ENCODE measurements at places on chromosomes 4 and X.

DNA sequence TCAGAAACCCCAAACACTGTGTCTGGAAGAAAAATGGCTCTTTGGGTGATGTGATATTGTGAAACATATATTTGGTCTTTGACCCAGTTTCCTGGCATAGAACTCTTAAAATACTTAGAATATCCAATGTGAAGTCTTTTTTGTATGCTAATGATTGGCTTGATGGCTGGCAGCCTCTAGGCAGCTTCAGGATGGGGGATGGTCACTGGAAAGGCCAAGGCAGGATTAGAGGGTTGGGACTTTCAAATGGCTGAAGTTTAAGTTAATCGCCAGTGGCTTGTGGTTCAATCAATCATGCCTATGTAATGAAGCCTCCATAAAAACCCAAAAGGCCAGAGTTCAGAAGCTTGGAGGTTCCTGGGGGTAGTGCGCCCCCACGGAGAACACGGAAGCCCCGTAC, 33.5 kb upstream of the ESX1 start:
- no peak for DNase-seq

GRCh38 chrX:68061206-68061535, 372.1 kb downstream of the OPHN1 start:
- no peak for DNase-seq

DNA sequence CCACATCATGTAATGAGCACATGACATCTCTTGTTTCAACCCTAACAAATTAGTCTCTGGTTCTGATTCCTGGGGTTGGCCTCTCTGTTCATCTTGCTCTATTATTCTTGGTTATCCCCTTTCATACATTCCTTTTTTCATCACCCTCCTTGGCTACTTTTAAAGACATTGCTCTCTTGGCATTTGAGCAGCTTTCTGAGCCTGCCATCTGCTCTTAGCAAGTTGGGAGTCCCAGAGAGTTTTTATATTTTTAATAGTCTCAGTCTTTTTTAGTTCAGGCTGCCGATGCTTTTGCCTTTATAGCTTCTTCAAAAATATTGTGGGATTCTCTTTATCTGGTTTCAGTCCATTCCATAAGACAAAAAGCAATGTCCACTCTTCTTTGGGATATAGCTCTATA, 1270.9 kb downstream of the ADGRL3 start:
- no peak for DNase-seq

DNA sequence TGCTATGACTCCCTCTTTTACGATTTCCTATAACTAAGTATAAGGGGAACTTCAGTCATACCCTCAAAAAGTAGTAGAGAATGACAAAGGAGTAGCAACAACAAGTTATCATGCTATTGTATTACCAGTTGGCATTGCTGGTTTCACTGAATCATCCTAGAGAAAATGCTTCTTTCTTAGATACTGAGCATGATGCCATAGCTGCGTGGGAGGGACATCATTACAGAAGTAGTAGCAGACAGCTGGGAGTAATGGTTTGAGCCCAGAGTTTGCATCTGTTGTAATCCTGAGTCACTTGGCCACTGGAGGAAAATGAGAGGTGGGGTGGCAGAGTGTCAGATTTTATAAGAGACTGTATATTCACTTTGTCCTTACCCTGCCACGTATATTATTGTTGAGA, 38.6 kb downstream of the MTMR1 start:
- no peak for DNase-seq

GRCh38 chr4:112516471-112517066, 589 bp upstream of the NEUROG2 start:
- no peak for DNase-seq

GRCh38 chr4:42767669-42768068, 110.8 kb upstream of the ATP8A1 start:
- no peak for DNase-seq

DNA sequence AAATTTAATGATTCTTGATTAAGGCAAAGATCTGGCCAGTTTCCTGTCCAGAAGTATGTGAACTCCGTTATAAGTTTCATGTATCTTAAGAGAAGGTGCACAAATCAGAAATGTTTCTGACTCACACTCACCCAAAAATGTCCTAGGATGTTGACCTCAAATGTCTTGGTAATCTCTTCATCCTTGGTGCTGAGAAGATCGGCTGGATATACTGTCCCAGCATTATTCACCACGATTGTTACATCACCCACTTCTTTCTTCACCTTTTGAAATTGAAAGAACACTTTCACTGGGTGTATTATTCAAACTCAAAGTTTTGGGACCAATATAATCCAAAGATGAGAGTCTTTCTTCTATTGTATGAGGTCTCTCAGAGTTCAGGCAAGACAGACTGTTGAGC, 5.7 kb downstream of the HSD17B13 start:
- DNase-seq = no peak

- DNase-seq = no peak
Measured at GRCh38 chrX:86016139-86016538, 31.2 kb downstream of the CHM start.

- no peak for DNase-seq
Measured at GRCh38 chrX:132692526-132692925, 203.7 kb upstream of the MBNL3 start.

- no peak for DNase-seq
Measured at GRCh38 chr4:144456196-144456595, 189.8 kb upstream of the HHIP start.

DNA sequence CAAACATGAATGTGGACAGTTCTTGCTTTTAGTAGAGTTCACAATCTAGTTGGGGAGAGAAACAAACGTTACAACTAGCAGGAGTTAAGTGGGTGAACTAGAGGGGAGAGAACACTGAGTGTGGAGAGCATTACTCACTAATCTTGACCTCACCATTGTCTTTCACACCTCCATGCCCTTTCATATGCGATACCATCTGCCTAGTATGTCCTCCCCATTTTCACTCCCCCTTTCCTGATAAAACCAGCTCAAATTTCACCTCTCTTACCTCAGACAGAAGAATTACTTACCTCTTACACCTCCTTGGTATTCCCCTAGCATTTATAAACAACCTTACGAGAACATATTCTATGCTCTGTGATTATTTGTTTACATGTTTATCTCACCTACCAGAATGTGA, 53.6 kb downstream of the LAS1L start:
- DNase-seq = no peak

- DNase-seq = no peak
Measured at GRCh38 chr4:94668724-94669123, 89.0 kb upstream of the BMPR1B start.

DNA sequence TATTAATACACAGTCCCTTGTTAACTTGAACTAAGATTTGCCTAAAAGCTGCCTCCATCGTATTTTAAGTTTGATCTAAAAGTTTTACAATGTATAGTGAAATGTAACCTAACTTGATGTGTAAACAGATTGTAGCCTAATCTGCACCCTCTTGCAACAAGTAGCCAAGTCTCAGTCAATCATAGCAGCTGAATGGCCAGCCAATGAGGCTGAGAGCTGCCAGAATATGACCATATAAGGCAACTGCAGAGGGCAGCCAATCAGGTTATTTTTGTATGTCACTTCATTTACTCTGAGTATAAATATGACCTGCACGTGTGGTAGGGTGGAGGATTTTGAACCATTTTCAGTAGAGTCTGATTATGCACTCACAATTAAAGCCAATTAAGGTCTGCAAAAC, 51.2 kb upstream of the SPANXN3 start:
- DNase-seq = no peak

- no peak for DNase-seq
Measured at GRCh38 chrX:45699158-45699557, 498.5 kb upstream of the DIPK2B start.

- no peak for DNase-seq
Measured at GRCh38 chr4:87391576-87392054, 627 bp upstream of the HSD17B11 start.

DNA sequence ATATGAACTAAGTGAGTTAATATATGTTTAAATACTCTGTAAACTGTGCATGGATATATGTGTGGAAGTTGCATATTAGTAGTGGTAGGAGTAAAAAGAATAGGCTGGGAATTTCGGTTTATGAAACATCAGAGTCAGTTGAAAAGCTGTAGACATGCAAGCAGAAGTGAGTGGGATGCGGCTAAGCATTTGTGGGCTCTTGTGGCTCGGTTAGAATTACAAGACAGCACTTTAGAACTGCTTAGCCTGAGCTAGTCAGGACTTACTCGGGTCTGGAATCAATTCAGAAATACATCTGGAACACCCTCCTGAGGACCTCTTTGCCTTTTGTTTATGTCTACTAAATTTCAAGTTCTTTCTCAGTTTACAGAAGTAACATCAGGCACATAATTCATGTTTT, 93.6 kb downstream of the AFF2 start:
- DNase-seq = no peak

GRCh38 chr4:17098996-17099395, 200.6 kb upstream of the LDB2 start:
- no peak for DNase-seq

DNA sequence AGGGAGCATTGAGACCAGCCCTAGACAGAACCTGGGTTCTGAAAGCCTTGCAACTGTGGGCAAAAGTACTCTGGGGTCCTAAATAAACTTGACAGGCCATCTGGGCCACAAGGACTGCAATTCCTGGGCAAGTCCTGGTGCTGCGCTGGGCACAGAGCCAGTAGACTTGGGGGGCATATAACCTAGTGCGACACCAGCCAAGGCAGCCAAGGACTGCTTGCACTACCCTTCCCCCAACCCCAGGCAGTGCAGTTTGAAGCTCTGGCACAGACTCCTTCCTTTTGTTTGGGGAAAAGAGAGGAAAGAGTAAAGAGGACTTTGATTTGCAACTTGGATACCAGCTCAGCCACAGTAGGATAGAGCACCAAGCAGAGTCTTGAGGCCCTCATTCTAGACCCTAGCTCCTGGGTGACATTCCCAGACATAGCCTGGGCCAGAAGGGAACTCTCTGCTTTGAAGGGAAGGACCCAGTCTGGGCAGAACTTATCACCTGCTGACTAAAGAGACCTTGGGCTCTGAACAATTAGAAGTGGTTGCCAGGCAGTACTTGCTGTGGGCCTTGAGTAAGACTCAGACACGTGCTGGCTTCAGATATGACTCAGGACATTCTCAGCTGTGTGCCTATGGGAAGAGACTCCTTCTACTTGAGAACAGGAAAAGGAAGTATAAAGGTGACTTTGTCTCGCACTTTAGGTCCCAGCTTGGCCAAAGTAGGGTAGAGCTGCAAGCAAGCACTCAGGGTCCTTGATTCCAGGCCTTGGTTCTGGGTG, 522.8 kb downstream of the GLUD2 start:
- DNase-seq = no peak

DNA sequence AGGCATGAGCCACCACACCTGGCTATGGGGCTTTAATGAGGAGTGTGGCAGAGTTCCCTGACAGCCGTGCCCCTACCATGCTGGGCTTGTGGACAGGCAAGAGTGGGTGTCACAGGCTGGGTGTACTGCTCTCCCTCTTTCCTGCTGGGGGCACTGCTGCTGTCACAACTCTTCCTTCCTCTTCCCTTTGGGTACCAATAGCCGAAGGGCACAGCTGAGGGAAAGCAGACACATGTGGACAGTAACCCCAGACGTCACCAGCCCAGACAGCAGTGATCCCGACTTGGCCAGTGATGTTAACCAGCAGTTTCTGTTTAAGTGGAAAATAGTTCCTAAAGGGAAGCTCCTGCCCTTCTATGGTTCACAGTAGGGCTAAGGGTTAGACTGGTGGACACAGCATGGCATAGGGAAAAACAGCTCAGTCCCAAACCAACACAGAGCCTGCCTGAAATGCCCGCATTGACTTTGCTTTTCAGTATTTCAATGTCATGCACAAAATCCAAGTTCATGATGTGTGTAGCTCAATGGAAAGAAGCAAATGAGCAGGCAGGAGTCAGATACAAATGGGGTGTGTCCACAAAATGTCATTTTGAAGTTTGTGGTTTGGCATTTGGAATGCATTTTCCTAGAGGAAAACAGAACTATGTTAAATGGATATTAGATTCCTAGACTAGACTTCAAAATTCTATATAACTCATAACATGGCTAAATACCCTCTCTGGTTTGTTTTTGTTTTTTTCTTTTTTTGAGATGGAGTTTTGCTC, 24.9 kb upstream of the DDX3X start:
- DNase-seq = no peak

DNA sequence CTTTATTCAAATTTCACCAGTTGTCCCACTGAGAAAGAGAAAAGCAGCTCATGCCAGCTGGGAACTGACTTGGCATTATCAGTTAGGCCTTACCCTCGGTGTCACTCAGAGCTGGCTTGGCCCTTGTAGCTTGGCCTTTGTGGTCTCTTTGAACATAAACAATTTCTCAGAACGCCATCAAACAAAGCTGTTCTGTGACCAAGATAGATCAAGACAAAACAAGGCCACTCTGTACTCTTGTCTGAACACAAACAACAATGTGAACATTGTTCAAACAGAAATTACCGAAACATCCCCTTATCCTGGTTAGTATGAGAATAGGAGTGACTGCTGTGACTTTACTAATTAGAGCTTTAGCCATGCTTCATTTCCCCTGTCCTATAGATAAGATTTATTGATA, 57.2 kb downstream of the DIPK2B start:
- DNase-seq = no peak

- DNase-seq = no peak
Measured at GRCh38 chrX:129522184-129523078, 859 bp downstream of the SMARCA1 start.

GRCh38 chr4:6095023-6095752, 77.0 kb upstream of the C4orf50 start:
- no peak for DNase-seq

GRCh38 chr4:57544811-57545654, 434.8 kb upstream of the IGFBP7 start:
- no peak for DNase-seq

DNA sequence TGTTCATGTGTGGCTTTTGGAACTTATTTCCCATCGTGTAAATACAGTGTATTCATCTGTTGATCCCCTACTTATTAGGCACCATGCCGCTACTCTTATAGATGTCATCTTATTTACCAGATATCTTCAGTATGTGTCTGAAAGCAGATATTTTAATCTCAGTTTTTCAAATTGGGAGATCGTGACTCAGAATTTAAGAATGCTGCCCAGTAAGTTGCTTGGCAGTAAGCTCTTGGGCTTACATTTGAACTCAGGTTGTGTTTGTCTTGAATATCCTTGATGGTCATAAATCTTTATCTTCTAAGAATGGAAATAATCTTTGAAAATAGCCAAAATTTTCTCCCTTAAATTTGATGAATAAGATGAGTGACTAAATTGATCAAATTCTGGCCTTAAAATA, 45.9 kb upstream of the RPA4 start:
- DNase-seq = no peak

DNA sequence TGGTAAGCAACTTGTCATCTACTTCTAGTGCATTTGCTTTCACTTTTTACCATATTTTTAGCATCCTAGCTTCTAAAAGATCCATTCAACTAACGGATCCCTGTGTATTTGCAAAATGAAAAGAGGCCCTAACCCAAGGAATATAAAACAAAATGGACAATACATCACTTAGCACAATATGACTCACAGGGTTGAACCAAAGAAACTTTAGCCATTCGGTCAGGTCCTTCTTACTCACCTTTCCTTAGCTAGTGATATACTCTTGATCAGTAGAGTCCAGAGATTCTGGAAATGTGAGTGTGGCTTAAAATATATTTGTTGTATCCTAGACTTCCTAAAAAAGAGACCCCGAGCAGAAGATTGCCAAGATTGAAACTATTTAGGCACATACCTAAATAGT, 19.5 kb downstream of the TMPRSS11E start:
- no peak for DNase-seq
